Activated CD8-positive, alpha-beta T cell treated with anti-CD3 and anti-CD28 coated beads for 36 hours (primary cell): ENCODE measurements at places on chromosomes 12 and 14. TPM values are rescaled to one million over a fixed set of nuclear protein-coding genes. Genes with fewer than 3 reads are reported as not detected.

RND1 gene
- 2.3 TPM for total RNA-seq

PZP gene
- total RNA-seq: not detected

- H3K36me3 ChIP-seq: no peaks in the 10 kb centered on the region
- no peaks in the 10 kb centered on the region for H3K27me3 ChIP-seq
- DNase-seq: peak; percentile 33
- H3K4me3 ChIP-seq: no peak overlapping the region
- peaks cover 10% of the 10 kb centered on the region for H3K4me1 ChIP-seq
- no peak overlapping the region for H3K27ac ChIP-seq
Observed at GRCh38 chr12:30847259-30847658, 79.3 kb upstream of the TSPAN11 start.

DNA sequence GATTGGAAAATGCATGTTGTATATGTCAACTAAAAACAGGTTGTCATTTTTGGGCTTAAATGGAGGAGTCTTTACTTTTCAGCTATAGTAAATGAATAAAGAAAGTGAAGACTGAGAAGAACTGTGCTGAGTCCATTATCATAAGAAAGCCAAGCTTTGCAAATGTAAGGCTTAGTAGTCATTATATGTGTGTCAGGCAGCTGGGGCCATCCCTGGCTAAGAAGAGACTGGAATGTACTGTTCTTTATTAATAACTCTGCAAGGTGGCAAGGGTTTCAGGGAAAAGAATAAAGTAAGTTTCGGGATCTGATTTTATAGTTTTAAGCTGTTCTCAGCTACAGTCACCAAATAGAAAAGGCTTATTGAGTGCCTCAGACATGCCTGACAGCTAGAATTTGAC is 48.7 kb downstream of the SRGAP1 start:
- peaks cover 16% of the 10 kb centered on the region for H3K27me3 ChIP-seq
- no peak for DNase-seq
- peaks cover 4% of the 10 kb centered on the region for H3K4me1 ChIP-seq
- no peak overlapping the region for H3K4me3 ChIP-seq
- no peaks in the 10 kb centered on the region for H3K36me3 ChIP-seq

PPP1R36 gene
- not detected for total RNA-seq

GRCh38 chr12:56071648-56072047 is 8.3 kb upstream of the ERBB3 start:
- H3K4me1 ChIP-seq: peaks cover 4% of the 10 kb centered on the region
- H3K27ac ChIP-seq: no peak overlapping the region
- H3K27me3 ChIP-seq: no peaks in the 10 kb centered on the region
- DNase-seq: no peak
- no peak overlapping the region for H3K4me3 ChIP-seq

DNA sequence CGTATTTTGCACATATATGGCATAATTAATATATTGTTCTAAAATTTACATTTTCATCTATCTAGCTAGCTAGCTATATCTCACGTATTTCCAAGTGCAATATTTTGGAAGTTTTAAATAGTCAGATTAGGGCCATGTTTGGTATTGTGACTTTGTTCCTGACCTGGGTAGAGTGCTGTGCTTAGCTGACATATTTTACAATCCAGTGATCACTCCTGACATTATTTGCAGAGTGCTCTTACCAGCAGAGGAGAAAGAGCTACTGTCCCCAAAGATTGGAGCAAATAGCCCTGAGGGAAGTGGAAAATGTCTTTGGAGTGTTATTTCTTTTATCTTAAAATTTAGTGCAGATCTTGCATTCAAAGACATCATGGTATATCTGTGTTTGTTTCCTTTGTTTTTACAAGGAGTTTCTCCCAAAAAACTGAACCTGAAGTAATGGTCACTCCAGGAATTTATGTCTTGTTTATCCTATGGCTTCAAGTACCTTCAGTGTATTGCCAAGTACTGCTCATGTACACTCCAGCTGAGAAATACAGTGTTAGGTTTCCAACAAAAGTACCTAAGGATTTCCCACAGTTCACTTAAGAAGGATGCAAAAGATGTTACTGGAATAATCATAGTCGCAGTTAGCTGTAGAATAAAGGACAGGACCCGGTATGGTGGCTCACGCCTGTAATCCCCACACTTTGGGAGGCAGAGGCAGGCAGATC is 49.4 kb upstream of the PSMA6 start:
- H3K27me3 ChIP-seq: no peaks in the 10 kb centered on the region
- H3K27ac ChIP-seq: no peak overlapping the region
- DNase-seq: no peak
- H3K4me3 ChIP-seq: no peak overlapping the region
- H3K4me1 ChIP-seq: peaks cover 10% of the 10 kb centered on the region
- H3K36me3 ChIP-seq: peaks cover 6% of the 10 kb centered on the region

TRIM9 gene
- total RNA-seq: 6.5 TPM

FOXN4 gene
- total RNA-seq: not detected

- H3K4me3 ChIP-seq: no peak overlapping the region
- no peaks in the 10 kb centered on the region for H3K27me3 ChIP-seq
- no peaks in the 10 kb centered on the region for H3K36me3 ChIP-seq
- H3K27ac ChIP-seq: no peak overlapping the region
- H3K4me1 ChIP-seq: no peaks in the 10 kb centered on the region
- DNase-seq: no peak
Observed at GRCh38 chr14:54108481-54109471, 152.2 kb upstream of the BMP4 start.

GRCh38 chr12:105977652-105978051 is 161.1 kb downstream of the NUAK1 start:
- DNase-seq: no peak
- no peak overlapping the region for H3K4me3 ChIP-seq
- H3K27me3 ChIP-seq: peaks cover 3% of the 10 kb centered on the region
- H3K27ac ChIP-seq: no peak overlapping the region

TMEM63C gene
- 3.6 TPM for total RNA-seq

DNA sequence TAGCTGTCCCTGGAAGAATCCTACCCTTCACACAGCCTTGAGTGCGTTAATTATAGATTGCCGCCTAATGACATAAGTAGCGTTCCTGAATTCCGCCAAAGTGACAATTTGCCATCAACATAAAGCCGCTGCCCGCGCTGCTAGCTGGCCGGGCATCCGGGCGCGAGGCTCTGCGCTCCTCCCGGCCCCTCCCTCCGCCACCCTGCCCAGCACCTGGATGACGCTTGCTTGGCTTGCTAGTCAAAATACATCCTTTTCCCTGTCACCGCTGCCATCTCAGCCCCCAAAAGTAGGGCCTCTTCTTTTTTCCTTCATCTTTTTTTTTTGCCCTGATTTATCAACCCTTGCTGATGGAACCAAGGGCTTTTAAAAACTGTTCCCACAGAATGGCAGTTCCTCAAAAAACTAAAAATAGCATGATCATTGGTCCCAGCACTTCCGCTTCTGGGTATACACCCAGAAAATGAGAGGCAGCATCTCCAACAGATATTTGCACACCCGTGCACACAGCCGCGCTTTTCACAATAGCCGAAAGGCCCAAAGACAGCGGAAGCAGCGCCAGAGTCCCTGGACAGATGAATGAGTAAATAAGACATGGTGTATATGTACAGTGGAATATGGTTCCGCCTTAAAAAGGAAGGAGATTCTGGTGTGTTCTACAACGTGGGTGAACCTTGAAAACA is 235.2 kb downstream of the BCL11B start:
- no peaks in the 10 kb centered on the region for H3K27me3 ChIP-seq
- no peak overlapping the region for H3K4me3 ChIP-seq
- no peak overlapping the region for H3K27ac ChIP-seq
- no peak for DNase-seq
- no peaks in the 10 kb centered on the region for H3K36me3 ChIP-seq

- H3K4me1 ChIP-seq: peaks cover 22% of the 10 kb centered on the region
Observed at GRCh38 chr12:27778206-27778605, 1.8 kb upstream of the KLHL42 start.

DNA sequence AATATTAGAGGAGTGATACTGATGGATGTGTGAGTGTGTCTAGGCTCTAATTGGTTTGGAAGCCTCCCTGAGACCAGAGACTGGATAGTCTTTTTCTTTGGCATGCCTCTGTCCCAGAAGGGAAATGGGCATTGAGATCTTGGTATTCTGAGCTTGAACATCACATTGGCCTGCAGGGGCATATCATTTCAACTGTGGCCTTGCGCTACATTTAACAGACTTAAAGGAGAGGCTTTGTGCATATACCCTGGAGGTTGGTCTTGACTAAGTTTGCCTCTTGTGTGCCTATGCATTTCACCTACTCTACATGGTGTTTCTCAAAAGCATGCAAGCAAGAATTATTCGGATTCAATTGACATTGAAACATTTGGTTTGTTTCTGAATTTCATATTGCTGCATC is 185.4 kb downstream of the TMTC2 start:
- no peak overlapping the region for H3K27ac ChIP-seq
- H3K36me3 ChIP-seq: no peaks in the 10 kb centered on the region
- DNase-seq: no peak
- H3K4me3 ChIP-seq: no peak overlapping the region

DNA sequence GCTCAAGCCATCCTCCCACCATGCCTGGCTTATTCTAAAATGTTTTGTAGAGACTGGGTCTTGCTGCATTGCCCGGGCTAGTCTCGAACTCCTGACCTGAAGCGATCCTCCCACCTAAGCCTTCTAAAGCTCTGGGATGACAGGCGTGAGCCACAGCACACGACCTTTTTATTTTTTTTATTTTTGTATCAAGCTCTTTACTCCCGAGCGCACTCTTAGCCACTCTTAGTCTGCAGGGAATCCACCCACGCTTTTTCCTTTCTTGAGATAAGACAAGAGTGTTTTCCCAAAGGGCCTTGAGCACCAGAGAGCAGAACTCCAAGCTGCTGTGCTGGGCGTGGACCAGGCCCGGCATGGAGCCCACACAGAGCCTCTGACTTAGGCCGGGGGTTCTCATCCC is 23.4 kb downstream of the MAP1LC3B2 start:
- no peaks in the 10 kb centered on the region for H3K36me3 ChIP-seq
- no peaks in the 10 kb centered on the region for H3K27me3 ChIP-seq
- H3K4me1 ChIP-seq: no peaks in the 10 kb centered on the region
- H3K4me3 ChIP-seq: no peak overlapping the region

DNA sequence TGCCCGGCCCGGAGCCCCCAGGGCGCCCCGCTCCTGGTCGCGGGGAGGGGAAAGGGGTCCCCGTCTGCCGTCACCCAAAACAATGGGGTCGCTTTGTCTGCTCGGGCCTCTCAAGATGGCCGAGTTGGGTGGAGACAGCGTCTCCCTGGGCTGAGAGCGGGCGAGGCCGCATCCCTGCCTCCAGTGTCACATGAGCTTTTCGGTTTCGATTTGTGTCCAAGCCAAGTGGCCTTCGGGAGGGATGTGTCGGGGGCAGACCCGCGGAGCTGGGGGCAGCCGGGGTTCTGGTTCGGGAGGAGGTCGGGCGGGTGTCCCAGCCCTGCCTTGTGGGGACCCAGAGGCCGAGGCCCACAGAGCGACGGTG is 790 bp downstream of the DYNC1H1 start:
- no peaks in the 10 kb centered on the region for H3K27me3 ChIP-seq
- peaks cover 36% of the 10 kb centered on the region for H3K4me1 ChIP-seq
- peak; percentile 76 for DNase-seq
- peaks cover 21% of the 10 kb centered on the region for H3K36me3 ChIP-seq
- H3K27ac ChIP-seq: peak overlapping the region; percentile 87
- H3K4me3 ChIP-seq: peak overlapping the region; percentile 89

SOAT2 gene
- total RNA-seq: 6.7 TPM
